ENCODE measurements at places on chromosomes 5 and 9.
A peak's percentile ranks its signal among the peaks of the same experiment; 100 is the strongest.

- no peak for DNase-seq
These were observed 79.0 kb downstream of the RORB start for GRCh38 chr9:74576176-74576575.

- peak; percentile 37 for DNase-seq
These were observed 37.4 kb downstream of the CSNK1G3 start for GRCh38 chr5:123549256-123549904.

DNA sequence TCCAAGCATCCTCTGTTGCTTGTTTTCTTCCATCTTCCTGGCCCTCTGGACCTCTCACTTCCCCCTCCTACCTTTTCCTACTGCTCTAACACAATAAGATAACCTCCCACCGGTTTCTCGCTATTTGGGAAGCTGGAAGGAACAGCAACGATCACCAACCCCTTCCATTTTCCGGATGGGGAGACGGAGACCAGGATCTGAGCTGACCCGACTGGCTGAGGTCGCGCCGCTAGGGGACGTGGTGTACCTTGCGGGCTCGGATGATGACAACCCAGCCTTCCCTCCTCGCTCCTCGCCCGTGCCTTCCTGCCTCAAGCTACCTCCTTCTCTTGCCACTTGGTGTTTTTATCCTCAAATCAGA, 1.9 kb downstream of the LPAR1 start:
- DNase-seq, result no peak

DNA sequence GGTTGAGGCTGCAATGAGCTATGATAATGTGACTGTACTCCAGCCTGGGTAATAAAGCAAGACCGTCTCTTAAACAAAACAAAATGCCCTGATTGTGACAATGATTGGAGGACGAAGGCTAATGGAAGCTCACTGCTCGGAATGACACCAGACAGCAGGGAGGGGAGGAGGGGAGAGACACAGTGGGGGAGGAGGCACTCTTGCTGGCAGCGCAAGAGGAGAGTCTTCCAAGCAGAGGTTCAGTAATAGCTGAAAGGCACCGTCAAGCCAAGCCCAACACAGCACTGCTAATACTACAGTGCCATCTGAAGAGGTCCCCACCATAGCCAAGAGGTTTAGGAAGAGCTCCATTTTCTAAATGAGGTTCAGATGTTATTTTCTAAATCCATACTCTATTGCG, 102.3 kb downstream of the GLDC start:
- no peak for DNase-seq

GRCh38 chr5:173457482-173457881, 129.3 kb upstream of the STC2 start:
- DNase-seq, result no peak

GRCh38 chr5:3393920-3394597, 201.6 kb upstream of the IRX1 start:
- no peak for DNase-seq

GRCh38 chr9:29150606-29151005, 1577.3 kb upstream of the C9orf72 start:
- DNase-seq, result no peak

- no peak for DNase-seq
These were observed 5.5 kb downstream of the F2RL2 start for GRCh38 chr5:76617675-76618074.

GRCh38 chr5:103224894-103225246, 33.7 kb upstream of the MACIR start:
- DNase-seq, result no peak

DNA sequence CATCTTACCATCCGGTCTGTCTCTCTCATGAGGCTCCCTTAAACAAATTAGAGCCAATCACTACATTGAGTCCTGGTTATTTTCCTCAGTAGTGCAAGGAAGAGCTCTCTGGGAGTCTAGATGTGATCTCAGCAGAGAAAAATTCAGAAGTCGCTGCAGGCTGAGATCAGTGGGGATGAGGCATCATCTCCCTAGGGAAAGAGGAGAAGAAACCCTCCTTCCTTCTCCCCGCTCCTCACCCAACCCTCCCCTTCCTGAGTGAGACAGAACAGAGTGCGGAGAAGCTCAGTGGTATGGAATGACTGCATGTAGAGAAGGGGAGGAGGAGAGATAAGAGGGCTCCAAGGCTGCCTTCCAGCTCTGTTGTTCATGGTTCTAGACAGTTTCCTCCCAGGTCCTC, 80.5 kb downstream of the PAPPA start:
- no peak for DNase-seq

GRCh38 chr5:74945561-74946165, 79.5 kb upstream of the FAM169A start:
- peak; percentile 6 for DNase-seq

Data from stimulated activated naive CD4-positive, alpha-beta T cell treated with Interleukin-2 at 50 U/mL for 16 hours (primary cell).